ENCODE measurements at places on chromosomes 2 and 18.

- DNase-seq, result no peak
Measured at GRCh38 chr2:134283661-134284060, 29.8 kb downstream of the MGAT5 start.

DNA sequence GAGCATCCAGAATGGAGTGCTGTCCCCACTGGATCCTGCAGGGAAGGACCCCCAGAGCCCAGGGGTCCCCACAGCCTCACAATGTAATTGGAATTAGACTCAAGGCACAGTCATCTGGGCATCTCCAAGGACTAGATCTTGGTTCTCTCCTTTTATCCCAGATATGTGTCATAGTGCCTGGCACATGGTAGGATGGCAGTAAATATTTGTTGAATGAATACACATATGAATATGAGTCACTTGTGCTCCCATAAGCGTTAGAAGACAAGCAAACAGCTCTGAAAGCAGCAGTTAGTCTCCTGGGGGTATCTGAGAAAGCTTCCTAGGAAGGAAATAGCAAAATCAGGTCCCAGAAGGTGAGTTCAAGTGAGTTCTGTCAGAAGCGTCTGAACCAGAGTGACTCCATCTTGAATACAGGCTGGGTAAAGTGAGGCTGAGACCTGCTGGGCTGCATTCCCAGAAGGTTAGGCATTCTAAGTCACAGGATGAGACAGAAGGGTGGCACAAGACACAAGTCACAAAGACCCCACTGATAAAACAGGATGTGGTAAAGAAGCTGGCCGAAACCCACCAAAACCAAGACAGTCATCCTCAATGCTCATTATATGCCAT lies 234.1 kb upstream of the ID2 start:
- no peak for DNase-seq

DNA sequence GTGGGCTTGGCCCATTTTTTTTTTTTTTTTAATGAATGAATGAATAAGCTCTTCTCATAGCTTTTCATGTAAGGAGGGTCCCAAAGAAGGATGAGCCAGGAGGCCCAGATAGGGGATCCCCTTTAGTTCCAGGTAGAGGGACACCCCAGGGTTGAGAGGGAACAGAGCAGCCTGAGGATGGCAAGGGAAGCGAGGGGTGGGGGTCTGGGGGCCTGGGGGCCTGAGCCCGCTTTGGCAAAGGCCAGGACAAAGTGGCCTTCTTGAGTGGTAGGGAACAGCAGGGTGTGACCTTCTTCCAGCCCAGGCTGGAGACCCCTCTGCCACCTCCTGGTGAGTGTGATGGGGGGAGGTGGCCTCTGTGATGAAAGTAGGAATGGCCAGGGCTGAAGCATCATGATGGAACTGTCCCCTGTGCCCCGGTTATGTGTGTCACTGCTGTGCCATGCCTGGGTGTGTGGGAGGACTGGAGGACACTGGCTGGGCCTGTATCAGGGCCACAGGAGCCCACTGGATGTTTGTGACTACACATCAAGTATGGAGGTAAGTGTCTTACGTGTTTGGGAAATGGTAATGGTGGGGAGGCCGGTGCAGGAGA lies 263.5 kb upstream of the HDAC4 start:
- DNase-seq, result no peak

GRCh38 chr2:15818318-15818753 lies 122.0 kb upstream of the MYCN start:
- DNase-seq, result no peak

DNA sequence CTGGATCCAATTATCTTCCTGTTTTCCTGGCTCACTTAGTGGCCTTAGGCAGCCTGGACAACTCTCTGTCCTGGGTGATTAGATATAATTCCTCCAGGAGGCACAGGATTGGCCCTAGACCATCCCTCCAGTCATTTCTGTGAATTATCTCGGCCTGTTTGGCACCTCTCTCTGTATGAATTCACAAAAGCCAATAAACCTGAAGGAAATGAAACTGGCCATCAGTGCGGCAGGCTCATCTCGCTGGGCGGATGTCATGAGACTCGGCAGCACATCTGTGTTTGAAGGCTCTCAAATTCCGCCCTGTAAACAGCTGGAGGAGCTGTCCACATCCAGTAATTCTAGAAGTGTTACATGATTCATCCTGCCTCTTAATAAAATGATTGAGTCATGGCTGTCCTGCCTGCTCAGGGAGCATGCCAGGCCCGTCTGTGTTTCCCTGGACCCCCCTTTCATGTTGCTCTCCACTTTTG lies 38.6 kb downstream of the ACOXL start:
- DNase-seq, result no peak

- DNase-seq, result no peak
Measured at GRCh38 chr2:16201848-16202247, 261.5 kb downstream of the MYCN start.

DNA sequence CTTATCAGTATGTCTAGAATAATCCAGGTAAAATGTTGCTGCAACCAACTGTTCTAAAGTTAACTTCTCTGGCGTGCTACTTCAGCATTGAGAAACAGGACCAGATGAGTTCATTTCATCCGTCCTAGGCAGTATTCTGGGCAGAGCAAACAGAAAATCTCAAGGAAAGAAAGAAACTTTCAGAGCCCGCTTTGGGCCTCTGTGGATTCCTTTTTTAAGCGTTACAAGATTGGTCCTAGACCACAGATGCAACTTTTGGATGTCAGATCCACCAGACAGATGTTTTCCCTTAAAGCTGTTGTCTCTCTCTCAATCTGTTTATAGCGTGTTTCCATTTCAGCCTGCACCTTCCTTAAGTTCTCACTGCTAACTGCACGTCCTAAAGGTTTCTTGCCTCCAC lies 75.0 kb downstream of the BCL2 start:
- no peak for DNase-seq

Data from activated CD4-positive, CD25-positive, alpha-beta regulatory T cell (primary cell).